ENCODE measurements at places on chromosomes 1 and 21. TPM values are rescaled to one million over a fixed set of nuclear protein-coding genes. Genes with fewer than 3 reads are reported as not detected.
A peak's percentile ranks its signal among the peaks of the same experiment; 100 is the strongest.

MAP7D1 gene
- 209 TPM for total RNA-seq

UBASH3A gene
- 77.4 TPM for total RNA-seq

MAN1C1 gene
- 28.9 TPM for total RNA-seq

COL16A1 gene
- total RNA-seq, result not detected

DNA sequence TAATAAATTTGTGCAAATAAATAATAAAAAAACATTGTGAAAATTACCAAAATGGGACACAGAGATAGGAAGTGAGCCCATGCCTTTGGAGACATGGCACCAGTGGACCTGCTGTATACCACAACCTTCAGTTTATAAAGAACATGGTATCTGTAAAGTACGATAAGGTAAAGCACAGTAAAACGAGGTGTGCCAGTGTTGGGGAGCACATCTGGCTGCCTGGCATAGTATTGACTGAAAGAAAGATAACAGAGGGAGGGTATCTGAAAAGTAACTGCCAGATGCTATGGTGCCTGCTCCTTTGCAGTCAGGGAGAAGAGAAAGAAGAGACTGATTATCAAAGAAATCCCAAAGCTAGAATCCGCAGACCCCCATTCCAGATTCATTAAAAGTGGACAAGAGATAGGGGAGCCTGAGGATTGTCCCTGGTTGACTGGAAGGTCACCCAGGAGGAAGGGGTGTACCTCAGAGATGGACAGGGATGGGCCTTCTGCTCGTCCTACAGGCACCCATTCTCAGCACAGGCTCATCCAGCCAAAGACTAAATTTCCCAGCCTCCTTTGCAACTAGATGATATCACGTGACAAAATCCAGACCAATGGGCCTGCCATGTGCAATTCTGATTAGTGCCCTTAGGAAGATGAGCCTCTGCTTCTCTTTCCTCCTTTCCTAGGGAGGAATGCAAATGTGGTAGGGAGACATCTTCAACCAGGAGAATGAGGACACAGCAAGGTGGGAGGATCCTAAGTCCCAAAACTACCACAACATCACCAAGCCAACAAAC, 12.9 kb upstream of the ETS2 start:
- peaks cover 2% of the 10 kb centered on the region for H3K36me3 ChIP-seq
- H3K27ac ChIP-seq, result no peak overlapping the region
- H3K4me3 ChIP-seq, result no peak overlapping the region

- DNase-seq, result no peak
- H3K27ac ChIP-seq, result peak overlapping the region; percentile 27
- no peaks in the 10 kb centered on the region for H3K36me3 ChIP-seq
Observed at GRCh38 chr1:202243006-202243405, 49.4 kb downstream of the LGR6 start.

- H3K27me3 ChIP-seq, result no peaks in the 10 kb centered on the region
- H3K4me3 ChIP-seq, result no peak overlapping the region
- no peaks in the 10 kb centered on the region for H3K36me3 ChIP-seq
- no peaks in the 10 kb centered on the region for H3K4me1 ChIP-seq
- no peak overlapping the region for H3K27ac ChIP-seq
- no peak for DNase-seq
Observed at GRCh38 chr1:77015748-77016341, 148.6 kb downstream of the ST6GALNAC5 start.

DNA sequence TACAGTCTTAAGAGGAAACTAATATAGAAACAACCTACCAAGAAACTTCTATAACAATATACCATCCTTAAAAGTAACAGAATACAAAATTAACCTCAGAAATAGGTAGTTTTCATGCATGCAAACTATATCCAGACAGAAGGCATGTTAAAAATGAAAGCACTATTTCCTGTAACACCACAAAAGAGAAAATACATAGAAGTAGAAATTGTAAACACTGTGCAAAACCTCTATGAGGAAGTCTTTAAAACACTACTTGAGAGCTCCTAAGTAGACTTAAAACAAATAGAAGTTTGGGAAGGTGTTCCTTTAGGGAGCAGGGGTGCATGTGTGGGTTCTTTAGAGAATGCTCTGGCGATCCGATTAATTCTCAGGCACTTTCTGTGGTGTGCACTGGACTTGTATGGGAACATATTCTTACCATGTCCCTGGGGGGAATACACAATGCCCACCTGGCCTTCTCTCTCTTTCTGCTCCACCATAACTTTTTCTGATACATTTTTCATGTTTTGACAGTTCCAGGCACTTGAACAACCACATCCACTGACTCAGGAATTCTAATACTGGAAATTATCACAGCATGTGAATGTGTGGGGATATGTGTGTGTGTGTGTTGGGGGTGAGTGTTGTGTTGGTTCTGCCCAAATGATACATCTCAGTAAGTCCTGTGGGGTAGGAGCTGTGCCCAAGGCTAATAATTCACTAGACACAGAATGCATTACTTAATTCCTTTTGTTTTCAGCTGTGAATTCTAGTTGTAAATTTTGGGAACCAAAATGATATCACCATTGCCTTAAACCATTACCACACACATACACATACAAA, 866.3 kb upstream of the B3GALT2 start:
- peaks cover 55% of the 10 kb centered on the region for H3K4me1 ChIP-seq
- no peaks in the 10 kb centered on the region for H3K27me3 ChIP-seq
- peaks cover 12% of the 10 kb centered on the region for H3K36me3 ChIP-seq
- H3K27ac ChIP-seq, result peak overlapping the region; percentile 92
- no peak for DNase-seq

DNA sequence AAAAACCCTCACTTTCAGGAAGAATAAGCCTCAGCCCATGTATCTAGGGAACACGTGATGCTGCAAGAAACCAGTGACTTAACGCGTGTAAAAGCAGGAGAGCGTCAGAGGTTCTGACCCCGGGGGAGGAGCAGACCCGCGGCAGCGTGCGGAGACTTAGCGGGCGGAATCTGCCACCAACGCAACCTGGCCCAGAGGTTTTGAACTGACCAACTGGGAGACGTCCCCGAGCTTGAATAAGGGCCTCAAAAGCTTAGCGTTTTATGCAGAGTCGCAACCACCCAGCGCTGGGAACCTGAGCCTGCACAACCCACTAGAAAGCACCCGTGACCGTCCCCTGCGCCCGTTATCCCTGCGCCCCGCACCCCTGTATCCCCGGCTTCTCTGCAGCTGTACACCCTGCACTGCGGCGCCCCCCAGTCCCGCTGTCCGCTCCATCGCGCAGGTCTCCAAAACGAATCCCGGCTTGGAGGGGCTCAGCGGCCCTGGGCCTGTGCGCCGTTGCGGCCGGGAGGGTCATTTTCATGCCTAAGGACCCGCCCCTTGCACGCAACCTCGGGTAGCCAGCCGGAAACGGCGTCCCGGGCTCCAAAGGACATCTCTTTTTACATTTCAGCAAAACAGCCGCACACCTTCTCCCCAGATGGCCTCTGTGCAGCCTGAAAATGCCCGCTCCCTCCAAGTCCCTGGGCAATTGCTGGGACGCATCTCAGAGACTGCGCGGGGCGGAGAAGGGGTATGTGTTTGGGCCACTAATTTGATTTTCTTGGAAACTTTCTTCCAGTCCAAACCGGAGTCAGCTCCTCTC, 29.4 kb upstream of the TRIM17 start:
- peak overlapping the region; percentile 19 for H3K27ac ChIP-seq
- peak overlapping the region; percentile 66 for H3K4me3 ChIP-seq

GRCh38 chr1:236534151-236534651, 10.4 kb downstream of the LGALS8 start:
- no peak overlapping the region for H3K4me3 ChIP-seq
- H3K4me1 ChIP-seq, result peaks cover 38% of the 10 kb centered on the region
- H3K27me3 ChIP-seq, result no peaks in the 10 kb centered on the region
